ENCODE measurements at places on chromosomes 11 and 22. TPM values are rescaled to one million over a fixed set of nuclear protein-coding genes. Genes with fewer than 3 reads are reported as not detected.

TMEM41B gene
- 17.2 TPM for total RNA-seq

MS4A8 gene
- total RNA-seq = not detected

YWHAH gene
- 127 TPM for total RNA-seq

SHANK2 gene
- 14.5 TPM for total RNA-seq

UBXN1 gene
- total RNA-seq = 185 TPM

RHOD gene
- 12.4 TPM for total RNA-seq

NOX4 gene
- 5.4 TPM for total RNA-seq

RTN4RL2 gene
- 0.12 TPM for total RNA-seq

AQP11 gene
- total RNA-seq = 1.1 TPM

TREH gene
- total RNA-seq = not detected

CASP5 gene
- total RNA-seq = not detected

CATSPER1 gene
- not detected for total RNA-seq

ZBTB3 gene
- total RNA-seq = 13.2 TPM

HBG1 gene
- total RNA-seq = not detected

DEUP1 gene
- total RNA-seq = not detected

FAM180B gene
- total RNA-seq = 0.40 TPM

LRP4 gene
- 9.8 TPM for total RNA-seq

RIBC2 gene
- total RNA-seq = 0.94 TPM

MUC5AC gene
- total RNA-seq = 0.02 TPM

LGALS1 gene
- 1,038 TPM for total RNA-seq

LUZP2 gene
- total RNA-seq = 0.17 TPM

PDGFB gene
- total RNA-seq = 7.1 TPM

LRRC75B gene
- 20.2 TPM for total RNA-seq

HOATZ gene
- total RNA-seq = not detected

RASD2 gene
- total RNA-seq = 8.2 TPM

DBX1 gene
- total RNA-seq = not detected

SYCE3 gene
- total RNA-seq = not detected

SCGB1C1 gene
- not detected for total RNA-seq

TUB gene
- total RNA-seq = 15.6 TPM

CCDC34 gene
- 1.0 TPM for total RNA-seq

MRPL49 gene
- total RNA-seq = 88.9 TPM

C11orf91 gene
- not detected for total RNA-seq

SPECC1L gene
- total RNA-seq = 62.3 TPM

ZDHHC13 gene
- 16.9 TPM for total RNA-seq

FOLR3 gene
- total RNA-seq = not detected

CRYBB1 gene
- not detected for total RNA-seq

TPBGL gene
- total RNA-seq = 0.31 TPM

OR4C13 gene
- total RNA-seq = not detected

SCGB2A2 gene
- not detected for total RNA-seq

MED15 gene
- total RNA-seq = 47.7 TPM

MIAT gene
- total RNA-seq = 1.1 TPM

ARHGAP8 gene
- total RNA-seq = 1.6 TPM

SEC14L6 gene
- 0.22 TPM for total RNA-seq

AGBL2 gene
- total RNA-seq = 1.2 TPM
